ENCODE measurements at places on chromosomes 2 and 18. TPM values are rescaled to one million over a fixed set of nuclear protein-coding genes. Genes with fewer than 3 reads are reported as not detected.

The DPP4 gene
- total RNA-seq, result 57.3 TPM

The FABP1 gene
- not detected for total RNA-seq

The ADD2 gene
- 0.34 TPM for total RNA-seq

The SERPINB8 gene
- total RNA-seq, result 6.7 TPM

The MC2R gene
- not detected for total RNA-seq

The KIF1A gene
- not detected for total RNA-seq

The PARD6G gene
- 3.5 TPM for total RNA-seq

The MALL gene
- total RNA-seq, result 0.13 TPM

DNA sequence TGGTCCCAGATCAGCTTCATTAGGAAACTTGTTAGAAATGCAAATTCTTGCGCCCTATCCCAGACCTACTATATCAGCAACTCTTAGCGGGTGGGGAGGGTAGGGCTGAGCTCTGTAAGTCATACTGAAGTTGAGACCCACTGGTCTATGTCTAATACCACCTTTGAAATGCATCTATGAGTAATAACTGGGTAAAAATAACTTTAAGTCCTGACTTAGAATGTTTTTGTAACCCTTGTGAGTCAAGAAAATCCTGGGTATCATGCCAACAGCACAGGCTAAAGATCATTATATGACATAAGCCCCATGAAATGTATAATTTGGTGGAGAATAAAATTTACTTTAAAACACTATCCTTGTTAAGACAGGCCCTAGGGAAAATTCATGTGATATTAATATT is 41.4 kb downstream of the PRKD3 start:
- peaks cover 5% of the 10 kb centered on the region for H3K36me3 ChIP-seq
- no peak overlapping the region for H3K4me3 ChIP-seq
- no peak overlapping the region for H3K27ac ChIP-seq
- no peaks in the 10 kb centered on the region for H3K27me3 ChIP-seq
- peaks cover 7% of the 10 kb centered on the region for H3K4me1 ChIP-seq
- DNase-seq, result no peak

DNA sequence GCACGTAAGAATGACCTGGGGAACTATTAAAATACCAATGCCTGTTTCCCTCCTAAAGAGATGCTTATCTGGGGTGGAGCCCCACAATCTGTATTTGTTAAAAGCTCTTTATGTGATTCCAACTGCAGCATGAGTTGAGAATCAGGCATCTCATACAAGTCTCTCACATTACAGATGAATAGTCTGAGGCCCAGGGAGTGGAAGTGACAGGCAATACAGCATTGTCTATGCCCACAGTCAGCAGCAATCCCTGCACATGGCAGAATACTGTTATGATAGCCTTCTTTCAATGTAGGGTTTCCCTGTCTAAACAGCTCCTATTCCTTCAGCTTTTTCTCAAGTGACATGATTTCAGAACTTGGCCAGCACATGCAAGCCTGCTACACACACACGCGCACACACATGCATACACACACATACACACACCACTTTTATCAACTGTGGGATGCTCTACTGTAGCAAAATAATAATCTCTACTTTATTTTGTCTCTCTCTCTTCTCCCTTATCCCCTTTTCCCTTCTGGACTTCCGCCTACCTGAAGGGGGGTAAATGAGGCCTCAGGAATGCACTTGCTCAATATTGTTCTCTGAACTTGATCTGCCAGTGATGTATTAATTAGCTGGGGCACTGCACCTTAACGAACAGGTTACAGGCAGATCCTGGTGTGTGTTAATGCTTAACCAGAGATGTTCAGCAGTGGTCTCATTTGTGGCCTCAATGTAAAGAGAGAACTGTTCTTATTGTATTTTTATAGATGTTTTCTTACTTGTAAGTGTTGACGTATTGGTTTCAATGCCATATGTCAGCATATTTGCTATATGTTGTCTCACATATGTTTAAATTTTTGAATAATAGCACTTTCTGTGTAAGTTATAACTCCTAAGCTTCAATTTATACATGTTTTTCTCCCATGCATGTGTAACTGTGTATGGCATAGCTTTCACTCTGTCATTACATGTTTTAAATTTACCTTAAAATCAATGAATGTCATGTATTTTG is 116.0 kb downstream of the SETBP1 start:
- no peak overlapping the region for H3K4me3 ChIP-seq
- no peak for DNase-seq
- H3K36me3 ChIP-seq, result no peaks in the 10 kb centered on the region
- H3K4me1 ChIP-seq, result no peaks in the 10 kb centered on the region
- peaks cover 11% of the 10 kb centered on the region for H3K27me3 ChIP-seq

DNA sequence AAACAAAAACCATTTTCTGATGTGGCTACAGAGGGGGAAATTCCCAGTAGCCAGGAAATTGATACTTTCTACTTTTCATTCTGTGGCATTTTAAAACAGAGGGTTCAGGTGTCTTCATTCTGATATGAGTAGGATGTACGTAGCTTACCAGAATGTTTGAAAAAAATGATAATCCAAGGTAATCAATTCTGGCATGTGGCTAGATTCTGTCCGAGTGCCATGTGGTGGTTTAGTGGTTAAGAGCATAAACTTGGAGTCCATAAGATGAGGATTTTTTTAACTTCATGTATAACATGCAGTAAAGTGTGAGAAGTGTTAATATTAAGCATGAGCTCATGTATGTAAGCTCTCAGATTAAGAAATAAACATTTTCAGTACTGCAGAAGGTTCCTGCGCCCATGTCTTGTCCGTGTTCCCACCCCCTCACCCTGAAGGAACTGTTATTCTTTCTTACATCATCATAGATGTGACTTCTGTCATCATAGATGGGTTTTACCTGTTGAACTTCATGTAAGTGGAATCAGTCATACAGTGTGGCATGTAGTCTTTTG is 4.5 kb downstream of the B3GNT2 start:
- H3K36me3 ChIP-seq, result no peaks in the 10 kb centered on the region
- H3K4me3 ChIP-seq, result peak overlapping the region; percentile 73
- H3K27ac ChIP-seq, result peak overlapping the region; percentile 89
- DNase-seq, result no peak
- H3K27me3 ChIP-seq, result no peaks in the 10 kb centered on the region

DNA sequence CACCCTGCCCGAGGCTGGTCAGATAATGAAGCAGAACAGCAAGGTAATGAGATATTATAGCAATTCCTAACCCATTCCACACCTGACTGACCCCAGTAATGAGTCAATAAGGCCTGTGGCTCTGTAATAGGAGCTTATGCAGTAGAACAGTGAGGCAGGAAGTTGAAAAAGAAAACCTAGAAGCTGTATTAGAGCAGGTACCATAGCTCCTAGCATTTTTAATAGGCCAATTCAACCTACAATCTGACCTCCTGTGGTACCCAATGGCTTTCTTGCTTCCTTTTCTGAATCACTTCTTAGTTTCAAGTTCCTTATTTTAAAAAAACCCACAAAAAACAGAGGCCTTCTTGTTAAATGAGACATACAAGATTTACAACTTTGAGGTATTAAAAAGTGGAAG is 43.6 kb upstream of the MAP2 start:
- H3K27me3 ChIP-seq, result no peaks in the 10 kb centered on the region
- no peaks in the 10 kb centered on the region for H3K36me3 ChIP-seq
- H3K27ac ChIP-seq, result no peak overlapping the region
- no peak for DNase-seq
- H3K4me1 ChIP-seq, result no peaks in the 10 kb centered on the region

DNA sequence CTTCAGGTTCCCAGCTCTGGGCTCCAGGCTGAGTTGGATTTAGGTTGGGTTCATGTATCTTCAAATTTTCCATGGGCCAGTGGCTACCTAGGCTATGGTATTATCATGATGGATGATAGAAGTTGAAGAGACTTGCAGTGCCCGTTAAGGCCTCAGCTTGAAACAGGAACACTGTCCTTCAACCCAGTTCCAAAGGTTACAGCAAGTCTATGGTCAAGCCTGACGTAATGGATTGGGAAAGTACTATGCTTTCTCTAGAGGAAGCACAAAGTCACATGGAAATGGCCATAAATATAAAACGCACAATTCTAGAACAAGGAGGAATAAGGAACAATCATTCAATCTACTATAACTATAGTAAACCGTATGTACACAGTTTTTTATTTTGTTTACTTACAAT is 593.2 kb downstream of the ZEB2 start:
- peaks cover 46% of the 10 kb centered on the region for H3K27me3 ChIP-seq
- peaks cover 2% of the 10 kb centered on the region for H3K36me3 ChIP-seq
- no peak overlapping the region for H3K27ac ChIP-seq

DNA sequence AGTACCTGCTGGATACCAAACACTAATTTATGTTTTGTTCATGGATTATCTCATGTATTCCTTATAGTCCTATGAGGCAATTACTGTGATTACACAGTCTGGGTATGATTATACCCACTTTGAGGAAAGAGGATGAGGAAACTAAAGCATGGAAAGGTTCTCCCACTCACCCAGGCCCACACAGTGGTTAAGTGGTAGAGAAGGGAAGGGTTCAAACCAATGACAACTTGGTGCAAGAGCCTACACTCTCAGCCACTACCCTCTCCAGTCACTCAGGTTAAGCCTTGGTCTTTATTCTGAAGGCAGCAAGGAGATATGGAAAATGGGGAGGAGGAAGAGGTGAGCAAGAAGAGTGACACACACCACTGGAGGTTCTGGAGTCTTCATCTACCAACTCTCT is 64.5 kb upstream of the PPP1CB start:
- H3K4me3 ChIP-seq, result no peak overlapping the region
- no peak for DNase-seq
- H3K36me3 ChIP-seq, result no peaks in the 10 kb centered on the region
- H3K27me3 ChIP-seq, result no peaks in the 10 kb centered on the region

- no peak overlapping the region for H3K4me3 ChIP-seq
- H3K27me3 ChIP-seq, result peaks cover 84% of the 10 kb centered on the region
- no peak for DNase-seq
- H3K4me1 ChIP-seq, result peaks cover 2% of the 10 kb centered on the region
- H3K27ac ChIP-seq, result no peak overlapping the region
- peaks cover 2% of the 10 kb centered on the region for H3K36me3 ChIP-seq
These were observed 372.8 kb downstream of the MTX2 start for GRCh38 chr2:176642074-176642473.

GRCh38 chr2:101200676-101201075 is 49.5 kb upstream of the TBC1D8 start:
- no peak for DNase-seq
- H3K27me3 ChIP-seq, result peaks cover 6% of the 10 kb centered on the region
- H3K27ac ChIP-seq, result no peak overlapping the region
- H3K4me1 ChIP-seq, result no peaks in the 10 kb centered on the region
- H3K36me3 ChIP-seq, result peaks cover 3% of the 10 kb centered on the region

GRCh38 chr18:8616028-8616401 is 6.8 kb downstream of the RAB12 start:
- H3K27me3 ChIP-seq, result no peaks in the 10 kb centered on the region
- H3K4me3 ChIP-seq, result no peak overlapping the region
- peaks cover 43% of the 10 kb centered on the region for H3K4me1 ChIP-seq
- H3K27ac ChIP-seq, result no peak overlapping the region

DNA sequence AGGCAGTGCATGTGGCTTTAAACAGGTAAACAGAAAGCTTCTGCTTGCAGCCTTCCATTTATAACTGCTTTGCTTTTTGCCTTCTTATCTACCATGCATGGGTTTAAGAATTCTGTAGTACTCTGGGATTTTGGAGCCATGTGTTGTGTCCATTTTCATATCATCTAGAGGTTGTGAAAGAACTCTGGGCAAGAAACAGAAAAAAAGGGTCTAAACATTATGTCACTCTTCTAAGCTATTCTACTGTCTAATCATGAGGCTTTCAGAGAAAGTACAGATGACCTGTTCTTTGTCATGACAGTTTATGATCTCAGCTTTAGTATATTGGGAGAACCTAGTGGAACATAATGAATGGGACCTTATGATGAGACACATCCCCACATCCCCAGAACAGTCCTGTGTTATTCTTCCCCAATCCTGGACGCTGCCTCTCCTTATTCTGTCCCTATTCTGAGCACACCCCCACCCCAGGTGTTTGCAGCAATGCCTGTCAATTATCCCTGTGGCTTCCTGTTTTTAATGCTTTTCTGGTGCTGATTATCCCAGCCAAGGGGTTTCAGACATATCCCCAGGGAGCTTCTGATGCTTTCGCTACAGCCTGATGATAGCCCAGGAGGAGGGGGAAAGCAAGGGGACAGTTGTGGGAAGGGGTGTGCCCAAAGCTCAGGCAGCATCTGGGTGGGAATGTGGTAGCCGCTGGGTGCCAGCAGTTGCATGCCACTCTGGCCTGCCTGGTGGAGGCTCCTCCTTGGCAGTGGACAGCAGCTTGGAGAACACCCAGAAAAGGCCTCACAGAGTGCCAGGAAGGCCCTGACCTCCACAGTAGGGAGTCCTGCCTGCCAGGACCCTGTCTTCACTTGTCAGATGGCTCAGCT is 169.5 kb upstream of the MAP3K20 start:
- peaks cover 13% of the 10 kb centered on the region for H3K4me1 ChIP-seq
- H3K27ac ChIP-seq, result no peak overlapping the region
- DNase-seq, result no peak

DNA sequence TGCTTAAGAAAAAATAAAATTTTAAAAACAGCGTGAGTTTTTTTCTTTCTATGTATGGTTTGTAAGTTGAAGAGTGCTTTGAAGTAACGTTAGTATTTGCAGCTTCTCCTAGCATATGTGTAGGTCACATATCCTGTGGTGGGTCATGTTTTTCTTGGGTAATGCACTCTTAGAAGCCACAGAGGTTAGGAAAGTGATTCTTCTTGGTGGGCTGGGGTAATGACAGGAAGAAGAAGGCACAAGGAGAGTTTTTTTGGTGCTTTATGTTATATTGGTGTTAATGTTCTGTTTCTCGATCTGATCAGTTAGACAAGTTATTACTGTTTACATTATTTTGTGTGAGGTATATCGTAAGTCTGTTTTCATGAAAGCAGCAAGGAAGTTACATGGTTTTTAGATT is 109.0 kb downstream of the ICA1L start:
- H3K27ac ChIP-seq, result peak overlapping the region; percentile 85
- no peak for DNase-seq
- peaks cover 7% of the 10 kb centered on the region for H3K36me3 ChIP-seq

DNA sequence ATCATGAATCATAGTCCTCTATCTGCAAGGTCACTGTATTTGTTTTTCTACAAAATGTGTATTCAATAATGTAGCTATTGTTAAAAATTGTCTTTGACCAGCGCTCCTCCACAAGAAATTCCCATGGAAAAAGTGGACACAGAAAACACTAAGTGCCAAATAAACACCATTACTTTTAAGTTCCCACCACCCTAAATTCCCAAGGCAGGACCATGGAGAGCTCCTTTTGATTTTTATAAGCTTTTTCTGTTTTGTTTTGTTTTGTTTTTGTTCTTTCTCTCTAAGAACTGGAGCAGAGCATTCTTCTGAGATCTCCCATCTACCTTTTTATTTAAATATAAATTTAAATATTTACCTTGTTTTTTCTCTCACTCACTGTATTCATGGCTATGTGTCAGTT is 44.5 kb downstream of the LRATD1 start:
- no peaks in the 10 kb centered on the region for H3K36me3 ChIP-seq
- no peak overlapping the region for H3K27ac ChIP-seq
- no peak for DNase-seq
- no peaks in the 10 kb centered on the region for H3K27me3 ChIP-seq
- no peaks in the 10 kb centered on the region for H3K4me1 ChIP-seq

- peaks cover 2% of the 10 kb centered on the region for H3K36me3 ChIP-seq
- peaks cover 8% of the 10 kb centered on the region for H3K4me1 ChIP-seq
- no peak overlapping the region for H3K27ac ChIP-seq
- DNase-seq, result no peak
- no peak overlapping the region for H3K4me3 ChIP-seq
These were observed 149.4 kb upstream of the SLC1A4 start for GRCh38 chr2:64839844-64840243.

GRCh38 chr2:10271509-10271908 is 31.2 kb upstream of the HPCAL1 start:
- no peaks in the 10 kb centered on the region for H3K36me3 ChIP-seq
- no peak overlapping the region for H3K4me3 ChIP-seq
- DNase-seq, result no peak
- no peak overlapping the region for H3K27ac ChIP-seq
- H3K4me1 ChIP-seq, result peaks cover 4% of the 10 kb centered on the region

Measured in T-helper 17 cell (primary cell).